ENCODE measurements at places on chromosomes 4 and X.
A peak's percentile ranks its signal among the peaks of the same experiment; 100 is the strongest.

DNA sequence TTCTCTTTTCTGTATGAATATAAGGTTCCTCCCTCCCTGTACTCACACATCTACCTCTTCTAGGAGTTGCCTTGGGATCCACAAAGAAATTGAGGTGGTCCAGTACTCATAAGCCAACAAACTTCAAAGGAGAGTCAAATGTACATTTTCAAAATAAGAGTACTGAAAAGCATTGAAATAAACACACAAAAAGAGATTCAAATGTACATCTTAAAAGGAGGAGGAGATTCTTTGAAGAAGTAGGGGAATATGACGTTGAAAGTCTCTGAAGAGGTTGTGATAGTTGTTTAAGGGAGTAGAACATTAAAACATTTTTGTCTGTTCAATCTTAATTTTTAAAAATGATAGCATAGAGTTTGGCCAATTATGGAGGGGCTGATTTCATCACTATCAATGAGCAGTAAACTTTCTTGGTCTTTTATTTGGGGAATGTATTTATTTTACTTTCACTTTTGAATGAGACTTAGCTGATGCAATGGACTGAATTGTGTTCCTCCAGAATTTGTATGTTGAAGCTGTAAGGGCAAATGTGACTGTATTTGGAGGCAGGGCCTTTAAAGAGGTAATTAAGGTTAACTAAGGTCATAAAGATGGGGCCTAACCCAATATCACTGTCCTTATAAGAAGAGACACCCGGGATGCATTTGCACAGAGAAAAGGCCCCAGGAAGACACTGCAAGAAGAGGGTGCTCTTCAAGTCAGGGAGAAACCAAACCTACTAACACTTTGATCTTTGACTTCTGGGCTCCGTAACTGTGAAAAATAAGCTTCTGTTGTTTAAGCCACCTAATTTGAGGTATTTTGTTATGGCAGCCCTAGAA is 226.3 kb upstream of the PGRMC2 start:
- ATAC-seq, result peak; percentile 43

DNA sequence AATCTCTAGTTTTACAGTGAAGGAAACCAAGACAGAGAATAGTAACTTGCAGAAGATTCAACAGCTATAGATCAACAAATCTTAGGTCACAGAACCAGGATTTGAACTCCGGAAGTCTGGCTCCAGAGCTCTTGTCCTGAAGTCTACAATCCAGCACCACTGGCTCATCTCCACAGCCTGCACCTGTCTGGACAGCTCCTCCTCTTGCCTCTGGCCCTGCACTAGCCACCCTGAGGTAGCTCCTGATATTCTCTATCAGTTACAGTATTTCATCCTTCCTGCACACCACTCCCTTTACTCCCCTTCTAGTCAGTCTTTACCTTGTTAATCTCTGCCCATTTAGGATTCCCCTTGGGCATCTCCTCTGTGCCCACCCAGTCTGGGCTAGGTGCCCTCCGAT is 58.1 kb upstream of the LNX1 start:
- ATAC-seq, result no peak

DNA sequence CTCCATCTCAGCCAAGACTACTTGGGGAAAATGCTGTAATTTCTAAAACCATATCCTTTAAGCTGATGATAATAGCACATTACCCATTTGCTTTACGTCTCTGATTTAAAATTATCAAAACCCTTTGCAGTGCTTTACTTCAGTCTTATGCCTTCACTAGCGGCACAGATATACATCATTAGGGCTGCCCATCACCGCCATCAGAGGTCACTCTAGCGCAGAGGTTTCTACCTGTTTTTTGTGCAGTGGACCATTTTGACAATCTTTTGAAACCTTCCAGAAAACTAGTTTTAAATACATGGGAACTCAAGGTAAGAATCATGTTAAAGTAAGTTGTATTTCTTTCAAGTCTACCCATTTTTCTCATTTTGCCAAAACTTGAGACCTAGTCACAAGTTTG is 592.5 kb downstream of the PPARGC1A start:
- ATAC-seq, result no peak

- no peak for ATAC-seq
Observed at GRCh38 chrX:121987835-121988234, 940.4 kb downstream of the GLUD2 start.

- no peak for ATAC-seq
Observed at GRCh38 chrX:114272096-114272686, 311.7 kb upstream of the HTR2C start.

DNA sequence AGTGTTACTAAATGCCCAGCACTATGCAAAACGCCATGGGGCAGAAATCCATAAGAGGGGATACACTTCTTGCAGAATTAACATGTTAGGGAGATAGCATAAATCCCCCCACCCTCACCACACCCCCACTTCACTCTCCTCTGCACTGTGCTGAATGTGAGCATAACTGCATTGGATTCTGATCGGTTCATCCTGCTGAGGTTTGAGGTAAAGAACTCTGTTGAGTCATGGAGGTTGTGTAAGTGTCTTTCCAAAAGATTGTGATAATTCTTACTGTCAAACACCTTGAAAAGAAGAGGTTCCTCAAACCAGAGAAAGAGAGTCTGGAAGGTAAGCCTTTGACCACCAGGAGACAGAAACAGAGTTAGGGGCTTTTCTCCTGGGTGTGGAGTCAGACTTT is 43.6 kb downstream of the RBM47 start:
- ATAC-seq, result no peak

GRCh38 chrX:78011846-78012245 is 42.4 kb upstream of the PGAM4 start:
- ATAC-seq, result no peak

- ATAC-seq, result no peak
Observed at GRCh38 chrX:108362026-108362425, 76.2 kb downstream of the COL4A6 start.

GRCh38 chrX:100076031-100076430 is 334.0 kb downstream of the PCDH19 start:
- no peak for ATAC-seq

DNA sequence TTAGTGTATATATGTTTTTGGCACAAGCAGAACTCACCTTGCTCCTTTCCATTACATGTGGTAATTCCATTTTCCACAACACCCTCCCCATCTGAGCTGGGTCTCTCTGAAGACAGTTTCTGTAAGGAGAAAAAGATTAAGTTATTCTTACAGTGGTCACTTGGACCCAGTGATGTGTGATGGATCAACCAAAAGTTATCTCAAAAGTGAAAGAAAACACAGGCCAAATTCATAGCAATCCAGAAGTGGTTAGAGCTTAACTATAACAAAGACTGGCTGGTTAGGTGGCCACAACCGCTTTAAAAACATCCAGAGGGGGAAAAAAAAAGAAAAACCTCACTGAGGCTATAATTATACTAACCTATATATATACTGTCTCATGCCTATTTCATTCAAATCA is 123.7 kb downstream of the AFAP1 start:
- ATAC-seq, result no peak

Measured in activated CD4-positive, CD25-positive, alpha-beta regulatory T cell treated with anti-CD3 and anti-CD28 coated beads, Interleukin-2, amount 50 U/mL, for 24 hours (primary cell).